ENCODE measurements at places on chromosomes 2 and 18.

DNA sequence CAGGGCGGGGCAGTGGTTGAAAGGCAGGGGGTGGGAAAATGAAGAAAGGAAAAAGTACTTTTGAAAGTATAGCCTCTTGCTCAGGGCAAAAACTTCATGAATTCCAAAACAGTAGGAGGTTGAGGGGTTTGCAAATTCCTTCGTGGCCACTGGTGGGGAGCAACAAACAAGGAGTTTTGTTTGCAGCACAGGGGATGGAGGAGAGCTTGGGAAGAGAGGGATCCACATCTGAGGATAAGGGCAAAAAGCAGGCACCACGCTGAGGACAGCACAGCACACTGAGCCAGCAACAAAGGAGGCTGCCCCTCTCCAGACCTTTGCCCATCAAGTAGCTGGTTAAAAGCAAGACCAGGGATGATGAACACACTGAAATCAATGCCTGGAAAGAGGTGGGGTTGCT lies 148.9 kb downstream of the TCF4 start:
- no peak for DNase-seq

DNA sequence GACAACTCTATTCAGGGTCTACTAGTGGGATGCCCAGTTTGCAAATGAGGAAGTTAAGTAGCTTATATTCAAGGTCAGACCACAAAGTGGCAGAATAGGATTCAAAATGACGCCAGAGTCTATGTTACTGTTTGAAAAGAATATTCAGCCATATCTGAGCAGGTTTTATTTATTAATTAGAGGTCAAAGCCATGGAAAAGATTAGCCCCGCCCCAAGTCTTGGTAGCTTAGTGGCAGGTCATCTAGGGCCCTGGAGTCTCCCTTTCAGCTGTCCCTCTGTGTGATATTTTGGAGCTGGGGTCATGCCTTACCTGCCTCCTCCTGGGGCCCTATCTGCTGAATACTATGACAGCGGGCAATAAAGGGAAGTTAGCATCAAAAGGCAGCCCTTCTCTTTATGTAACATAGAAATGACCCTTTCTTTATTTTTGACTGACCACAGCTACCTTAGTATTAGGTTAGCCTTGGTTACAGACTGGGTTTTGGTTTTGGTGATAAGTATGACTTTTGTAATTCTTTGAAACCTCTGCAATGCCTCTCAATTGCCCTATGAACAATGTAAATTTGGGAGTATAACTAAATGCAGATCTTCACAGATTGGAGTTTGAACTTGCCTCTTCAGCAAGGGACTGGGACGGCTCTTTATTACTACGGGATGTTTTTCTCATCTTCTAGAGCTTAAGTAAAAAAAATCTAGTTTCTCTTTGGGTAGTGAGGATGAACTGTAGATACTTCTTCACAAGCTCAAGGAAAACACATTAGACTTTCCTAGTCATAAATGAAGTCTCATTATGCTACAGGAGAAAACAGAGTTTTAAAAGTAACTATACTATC lies 153.0 kb upstream of the ITGA4 start:
- DNase-seq: peak; percentile 30

- DNase-seq: no peak
Observed at GRCh38 chr2:208595386-208596275, 189.0 kb downstream of the PTH2R start.

DNA sequence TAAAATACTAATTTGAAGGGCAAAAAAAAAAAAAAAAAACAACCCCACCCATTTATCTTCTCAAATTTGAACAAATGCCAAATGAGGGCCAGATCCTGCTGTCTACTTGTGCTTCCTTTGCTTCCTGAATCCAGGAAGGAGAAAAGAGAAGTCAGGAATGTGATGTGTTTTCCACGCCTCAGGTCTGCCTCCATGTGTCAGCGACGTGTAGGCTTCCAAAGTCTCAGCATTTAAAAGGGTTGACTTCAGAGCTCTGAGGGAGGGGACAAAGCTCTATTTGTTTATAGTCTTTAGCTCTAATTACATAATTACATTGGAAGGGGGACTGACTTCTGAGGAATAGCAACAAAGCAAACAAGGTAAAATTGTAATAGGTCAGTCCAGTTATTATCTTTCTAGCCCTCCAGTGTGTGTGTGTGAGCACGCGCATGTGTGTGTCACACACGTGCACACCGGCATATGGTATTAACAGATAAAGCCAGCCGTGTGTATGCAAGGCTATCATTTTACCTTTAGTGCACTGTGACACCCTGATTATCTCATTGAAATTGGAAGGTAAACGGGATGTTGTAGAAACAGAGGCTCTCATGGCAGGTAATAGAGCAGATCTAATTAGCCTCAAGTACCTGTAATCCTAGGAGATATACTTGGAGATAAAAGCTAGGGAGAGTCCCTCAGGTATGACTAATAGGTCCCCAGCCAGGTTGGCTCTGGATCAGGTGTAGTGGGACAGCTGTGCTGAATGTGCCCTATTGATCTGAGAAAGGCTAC lies 911.4 kb upstream of the ZEB2 start:
- DNase-seq: no peak

GRCh38 chr18:48027401-48027963 lies 97.0 kb upstream of the SMAD2 start:
- no peak for DNase-seq

- no peak for DNase-seq
Observed at GRCh38 chr2:231563378-231563961, 29.2 kb upstream of the TEX44 start.

DNA sequence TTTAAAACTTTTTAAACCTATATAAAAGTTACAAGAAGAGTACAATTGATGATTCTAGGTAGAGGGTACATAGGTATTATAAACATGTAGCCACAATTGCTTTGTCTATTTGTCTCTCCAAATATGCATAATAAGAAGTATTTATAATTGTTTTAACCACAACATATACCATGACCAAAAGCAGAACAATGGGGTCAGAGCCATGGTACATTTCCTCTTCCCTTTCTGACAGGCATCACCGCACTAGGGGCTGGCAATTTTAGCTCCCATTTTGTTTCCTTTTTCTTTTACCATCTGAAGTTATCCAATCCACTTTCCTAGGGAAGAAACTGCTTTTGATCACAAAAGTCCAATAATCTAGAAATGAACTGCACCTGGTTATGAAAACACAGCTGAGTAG lies 49.3 kb downstream of the TMX3 start:
- no peak for DNase-seq

GRCh38 chr2:65465857-65466256 lies 33.5 kb upstream of the SPRED2 start:
- no peak for DNase-seq

All from KG1 (cell line).